ENCODE measurements at places on chromosomes 3 and 15.

- no peaks in the 10 kb centered on the region for H3K36me3 ChIP-seq
- no peak overlapping the region for H3K4me3 ChIP-seq
- no peaks in the 10 kb centered on the region for H3K27me3 ChIP-seq
- H3K27ac ChIP-seq = peak overlapping the region; percentile 19
- no peak for DNase-seq
These were observed 53.4 kb upstream of the EIF5A2 start for GRCh38 chr3:170961616-170962400.

- no peaks in the 10 kb centered on the region for H3K36me3 ChIP-seq
- H3K4me3 ChIP-seq = no peak overlapping the region
- H3K27me3 ChIP-seq = no peaks in the 10 kb centered on the region
- peaks cover 3% of the 10 kb centered on the region for H3K4me1 ChIP-seq
- DNase-seq = no peak
These were observed 37.0 kb downstream of the DAPK2 start for GRCh38 chr15:64009241-64009640.

- no peak for DNase-seq
- H3K4me1 ChIP-seq = peaks cover 27% of the 10 kb centered on the region
- no peak overlapping the region for H3K4me3 ChIP-seq
- no peaks in the 10 kb centered on the region for H3K36me3 ChIP-seq
These were observed 5.6 kb downstream of the MKRN2 start for GRCh38 chr3:12562451-12562850.

GRCh38 chr3:10522646-10523303 is 17.4 kb upstream of the ATP2B2 start:
- DNase-seq = peak; percentile 22
- no peaks in the 10 kb centered on the region for H3K27me3 ChIP-seq
- no peak overlapping the region for H3K27ac ChIP-seq

DNA sequence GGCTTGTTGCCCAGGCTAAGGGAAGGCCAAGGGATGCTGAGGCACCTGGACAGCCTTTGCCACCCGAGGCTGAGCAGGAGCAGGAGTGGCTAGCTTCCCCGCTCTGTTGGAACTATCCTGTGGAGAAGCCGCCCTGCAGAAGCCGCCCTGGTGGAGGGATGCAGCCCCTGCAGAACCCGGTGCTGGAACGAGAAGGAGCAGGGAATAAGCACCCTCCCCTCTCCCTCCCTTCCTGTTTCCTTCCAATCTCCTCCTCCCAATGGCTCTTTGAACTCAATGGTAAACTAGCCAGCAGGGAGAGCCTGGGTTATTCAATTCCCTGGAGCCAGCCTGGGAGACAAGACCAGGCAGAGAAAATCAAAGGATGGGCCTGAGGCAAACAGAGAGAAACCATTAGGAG is 11.8 kb upstream of the HRG start:
- H3K27ac ChIP-seq = no peak overlapping the region
- H3K4me1 ChIP-seq = no peaks in the 10 kb centered on the region
- H3K4me3 ChIP-seq = no peak overlapping the region
- no peaks in the 10 kb centered on the region for H3K27me3 ChIP-seq
- H3K36me3 ChIP-seq = peaks cover 23% of the 10 kb centered on the region
